ENCODE measurements at places on chromosomes 12 and 14. TPM values are rescaled to one million over a fixed set of nuclear protein-coding genes. Genes with fewer than 3 reads are reported as not detected.

DNA sequence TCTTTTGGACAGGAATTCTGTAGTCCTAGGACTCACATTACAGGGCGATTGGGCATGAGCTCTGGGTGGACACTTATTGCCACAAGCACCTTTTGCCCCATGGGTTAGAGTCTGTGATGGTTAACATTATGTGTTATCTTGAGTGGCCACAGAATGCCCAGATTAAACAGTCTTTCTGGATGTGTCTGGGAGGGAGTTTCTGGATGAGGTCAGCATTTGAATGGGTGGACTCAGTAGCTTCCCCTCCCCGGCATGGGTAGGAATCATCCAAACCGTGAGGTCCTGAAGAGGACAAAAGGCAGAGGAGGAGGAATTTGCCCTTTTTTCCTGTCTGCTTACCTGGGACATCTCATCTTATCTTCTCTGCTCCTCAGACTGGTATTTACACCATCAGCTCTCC is 85.6 kb downstream of the BMP4 start:
- no peak for DNase-seq

Gene PMEL
- total RNA-seq: 0.57 TPM

DNA sequence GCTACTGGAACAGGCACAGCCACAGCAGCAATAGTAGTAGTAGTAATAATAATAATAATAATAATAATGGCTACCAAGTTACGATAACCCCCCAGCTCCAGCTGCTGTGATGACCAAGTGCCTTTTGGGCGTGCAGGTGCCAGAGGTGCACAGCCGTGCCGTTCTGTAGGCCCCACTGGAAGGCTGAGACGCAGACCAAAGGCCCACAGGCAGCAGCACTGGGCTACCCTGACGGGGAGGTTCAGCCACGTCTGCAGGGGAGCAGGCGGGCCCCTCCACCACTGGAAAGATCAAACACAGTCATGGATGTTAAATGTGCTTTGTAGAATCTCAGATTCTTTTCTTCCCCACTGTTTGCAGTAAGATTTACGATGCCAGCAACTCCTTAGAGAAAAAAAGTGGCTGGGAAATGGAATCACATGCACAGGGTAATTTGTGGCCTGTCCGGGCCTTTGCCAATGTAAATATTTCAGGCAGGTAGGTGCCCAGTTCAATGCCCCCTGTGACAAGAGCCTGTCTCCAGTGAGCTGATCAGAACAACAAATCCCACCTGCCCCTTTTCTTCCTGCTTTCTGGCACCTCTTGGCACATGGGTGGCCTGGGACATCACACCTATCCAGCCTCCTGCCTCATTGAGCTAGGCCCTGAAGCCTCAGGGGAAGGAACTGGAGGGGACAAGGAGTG is 32.6 kb downstream of the CCDC85C start:
- DNase-seq: no peak

- no peak for DNase-seq
Measured at GRCh38 chr12:50751948-50752721, 11.8 kb upstream of the ATF1 start.

Gene CISTR
- 2.0 TPM for total RNA-seq

Gene KLRD1
- total RNA-seq: 0.47 TPM

Gene CLEC9A
- total RNA-seq: 0.12 TPM

DNA sequence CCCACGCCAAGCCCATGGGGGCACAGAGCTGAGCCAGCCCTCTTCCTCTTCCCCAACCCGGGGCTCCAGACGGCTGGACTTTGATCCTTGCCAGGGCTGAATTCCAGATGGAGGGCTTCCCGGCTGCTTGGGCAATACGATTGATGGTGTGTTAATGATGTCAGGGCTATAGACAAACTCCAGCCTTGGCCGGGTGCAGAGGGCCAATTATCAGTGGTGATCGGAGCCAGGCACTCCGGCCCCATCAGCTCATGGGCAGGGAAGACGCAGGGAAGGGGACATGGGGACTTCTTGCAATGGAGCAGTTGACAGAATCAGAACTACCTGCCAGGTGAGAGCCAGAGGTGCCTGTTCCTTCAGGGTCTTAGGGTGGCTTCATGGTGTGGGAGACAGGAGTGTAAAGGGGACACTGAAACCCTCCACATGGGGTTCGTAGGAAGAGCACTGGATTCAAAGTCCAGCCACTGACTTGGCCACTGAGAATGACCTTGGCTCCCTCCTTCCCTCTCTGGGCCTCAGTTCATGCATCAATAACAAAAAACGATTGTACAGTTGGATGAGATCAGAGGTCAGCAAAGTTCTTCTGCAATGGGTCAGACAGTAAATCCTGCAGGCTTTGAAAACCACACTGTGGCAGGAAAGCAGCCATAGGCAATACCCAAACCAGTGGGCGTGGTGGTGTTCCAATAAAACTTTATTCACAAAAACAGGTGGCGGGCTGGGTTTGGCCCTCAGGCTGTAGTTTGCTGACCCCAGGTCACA is 333.7 kb downstream of the MED13L start:
- no peak for DNase-seq

Gene PTHLH
- 0.44 TPM for total RNA-seq

DNA sequence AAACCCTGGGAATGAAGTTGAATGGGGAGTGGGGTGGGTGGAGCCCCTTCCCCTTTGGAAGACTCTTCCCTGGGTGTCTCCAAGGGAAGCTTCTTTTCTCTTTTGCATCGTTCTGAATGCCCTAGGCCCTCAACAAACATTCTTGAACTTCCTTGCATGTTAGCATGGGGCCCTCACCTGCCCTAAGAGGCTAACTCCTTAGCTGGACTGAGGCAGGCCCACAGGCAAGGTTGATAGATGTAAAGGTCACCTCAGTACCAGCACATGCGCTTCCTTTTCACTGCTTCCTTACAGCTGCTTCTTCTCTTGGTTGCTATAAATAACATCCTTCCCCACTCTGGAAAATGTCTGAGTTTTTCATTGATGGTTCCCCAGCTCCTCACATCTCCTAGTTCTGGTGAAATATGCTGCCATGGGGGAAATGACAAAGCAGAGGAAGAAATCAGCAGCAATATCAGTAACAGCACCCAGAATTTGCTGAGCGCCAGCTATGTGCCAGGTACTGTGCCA is 160.6 kb upstream of the FRMD6 start:
- DNase-seq: no peak

- DNase-seq: no peak
Measured at GRCh38 chr14:88128816-88129215, 123.9 kb downstream of the GPR65 start.

DNA sequence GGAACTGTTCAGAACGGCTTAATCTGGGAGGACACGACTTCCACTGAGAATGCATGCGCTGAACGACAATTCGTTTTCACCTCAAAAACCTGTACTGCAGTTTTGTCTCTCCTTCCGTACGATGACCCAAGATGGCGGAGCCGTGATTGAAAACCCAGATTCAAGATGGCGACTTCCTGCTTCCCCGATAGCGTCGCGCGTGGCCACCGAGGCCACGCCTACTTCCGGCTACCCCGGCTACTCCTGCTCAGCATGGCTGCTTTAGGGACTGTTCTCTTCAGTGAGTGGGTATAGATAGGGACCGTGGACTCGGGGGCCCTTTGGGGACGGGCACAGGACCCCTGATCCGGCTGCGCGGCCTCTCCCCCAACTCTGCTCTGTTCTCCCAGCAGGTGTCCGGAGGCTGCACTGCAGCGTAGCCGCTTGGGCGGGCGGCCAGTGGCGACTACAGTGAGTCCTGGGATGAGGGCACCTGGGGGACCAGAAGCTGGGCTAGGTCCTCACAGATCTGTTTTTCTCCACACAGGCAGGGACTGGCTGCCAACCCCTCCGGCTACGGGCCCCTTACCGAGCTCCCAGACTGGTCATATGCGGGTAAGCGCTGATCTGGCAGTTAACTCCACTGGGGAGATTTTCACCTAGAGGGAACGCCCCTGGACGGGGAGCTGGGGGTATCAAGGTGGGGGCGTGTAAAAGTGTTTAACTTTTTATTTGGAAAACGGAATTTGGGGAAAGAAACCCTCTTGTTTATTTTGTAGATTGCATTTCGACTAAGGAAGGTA is at the start of gene MRPL52:
MRPL52 (plus strand) TSS at position 227 of the 782 bp plus-strand sequence; CDS start at position 253, 26 bp downstream.
- DNase-seq: peak; percentile 94

Gene LBHD2
- not detected for total RNA-seq

GRCh38 chr14:59632381-59632780 is 55.8 kb upstream of the CCDC175 start:
- no peak for DNase-seq

Gene CFAP251
- 1.6 TPM for total RNA-seq

Gene PRR13
- 100 TPM for total RNA-seq

GRCh38 chr12:20792971-20793370 is 17.5 kb upstream of the SLCO1B3 start:
- DNase-seq: no peak

Gene MMP17
- total RNA-seq: 1.6 TPM

DNA sequence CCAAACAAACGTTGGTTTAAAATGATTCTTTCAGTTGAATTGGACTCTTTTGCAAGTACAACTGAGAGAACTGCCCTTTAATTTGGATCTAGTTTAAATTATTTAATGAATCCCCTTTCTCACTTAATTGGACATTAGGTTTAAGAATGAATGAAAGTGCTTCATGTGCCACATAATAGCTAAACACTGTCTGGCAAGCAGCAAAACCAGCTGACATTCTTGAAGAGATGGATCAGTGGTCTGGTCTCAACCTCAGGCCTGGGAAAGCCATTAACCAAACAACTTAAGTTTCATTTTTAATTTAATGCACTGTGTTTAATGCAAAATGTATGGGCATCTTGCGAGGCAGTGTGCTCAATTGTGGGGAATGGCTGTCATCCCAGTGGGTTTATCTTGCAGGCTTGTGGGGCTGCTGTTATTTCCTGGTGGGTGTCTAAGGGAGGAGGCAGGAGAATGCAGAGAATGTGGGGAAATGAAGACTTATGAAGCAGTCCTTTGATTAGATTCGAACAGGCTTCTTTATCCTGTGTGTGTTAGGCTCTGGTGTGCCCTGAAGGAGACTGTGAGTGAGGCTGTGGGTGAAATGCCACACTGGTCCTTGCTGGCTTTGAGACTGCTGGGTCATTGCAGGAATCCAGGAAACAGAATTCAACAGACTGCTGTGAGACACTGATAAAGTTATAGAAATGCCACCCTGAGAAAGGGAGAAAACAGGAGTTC is 144.1 kb upstream of the PELI2 start:
- DNase-seq: no peak

Gene PRR4
- total RNA-seq: 1.1 TPM

DNA sequence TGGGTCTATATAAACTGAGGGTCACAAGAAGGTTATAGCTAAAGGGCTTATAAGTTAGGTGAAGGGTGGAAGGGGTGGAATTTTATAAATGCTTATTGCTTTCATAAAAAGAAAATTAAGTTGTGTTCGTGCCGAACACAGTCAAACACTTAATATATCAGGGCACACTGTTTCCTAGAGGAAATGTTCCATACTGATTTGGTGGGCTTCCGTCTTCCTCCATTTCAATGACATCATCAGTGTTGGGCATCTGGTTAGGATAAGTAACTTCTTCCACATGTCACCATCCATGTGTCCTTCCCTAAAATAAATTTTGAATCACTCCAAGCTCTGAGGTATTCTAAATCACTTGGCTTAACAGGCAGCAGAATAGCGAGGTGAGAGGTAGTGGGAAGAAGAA is 466.4 kb downstream of the MED13L start:
- no peak for DNase-seq
